ENCODE measurements at places on chromosomes 5 and 9.

GRCh38 chr5:63050916-63051315 is 472.3 kb downstream of the LRRC70 start:
- DNase-seq: no peak

DNA sequence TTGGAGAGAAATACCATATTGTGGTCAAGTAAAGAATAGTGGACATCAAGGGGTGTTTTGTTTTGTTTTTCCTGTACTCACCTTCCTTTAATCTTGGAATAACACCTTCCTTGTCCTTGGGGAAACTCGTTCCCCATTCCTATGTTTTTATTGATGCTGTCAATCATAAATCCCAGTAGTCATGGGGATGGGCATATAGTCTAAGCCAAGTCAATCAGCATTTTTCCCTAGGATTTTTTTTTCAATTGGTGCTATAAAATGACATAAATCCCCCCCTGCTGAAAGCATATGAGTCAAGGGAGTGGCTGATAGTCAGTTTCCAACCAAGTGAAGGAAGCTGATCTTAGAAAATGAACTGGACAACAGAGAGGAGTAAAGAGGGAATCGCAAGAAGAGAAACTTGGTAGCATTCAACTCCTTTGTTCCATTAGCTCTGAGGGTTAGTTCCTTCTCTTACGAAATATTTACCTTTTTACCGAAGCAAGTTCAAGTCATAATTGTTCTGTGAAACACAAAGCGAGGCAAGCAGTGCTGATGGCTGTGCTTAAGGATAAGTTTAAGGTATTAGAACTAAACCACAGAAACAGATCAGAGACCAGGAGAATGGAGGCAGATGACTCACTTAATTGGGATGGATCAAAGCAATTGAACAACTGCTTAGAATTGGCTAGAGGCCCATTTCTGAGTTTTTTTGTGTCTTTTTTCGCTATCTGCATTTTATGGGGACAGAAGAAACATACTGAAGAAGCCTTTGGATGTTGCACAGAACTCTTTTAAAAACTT is 218.6 kb downstream of the SEMA6A start:
- DNase-seq: no peak

GRCh38 chr9:85859765-85860164 is 81.2 kb upstream of the NAA35 start:
- no peak for DNase-seq

DNA sequence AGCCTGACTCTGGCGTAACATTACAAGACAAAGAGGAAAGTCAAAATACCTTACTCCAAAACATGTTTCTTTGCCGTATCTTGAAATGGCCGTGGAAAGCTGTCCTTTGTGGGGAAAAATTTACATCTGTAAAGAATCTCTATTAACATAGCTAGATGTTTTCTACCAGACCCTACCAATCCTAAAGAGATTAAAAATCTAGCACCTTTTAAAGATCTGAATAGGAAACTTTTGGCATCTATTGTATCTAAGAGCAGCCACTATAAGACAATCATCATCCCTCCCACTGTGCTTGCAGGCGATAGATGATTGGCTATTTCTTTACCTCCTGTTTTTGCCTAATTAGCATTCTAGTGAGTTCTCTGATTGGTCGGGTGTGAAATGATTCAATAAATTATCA is 82.5 kb upstream of the SNCAIP start:
- DNase-seq: no peak

- no peak for DNase-seq
These were observed 61.3 kb downstream of the NR2F1-AS1 start for GRCh38 chr5:93519740-93520139.

DNA sequence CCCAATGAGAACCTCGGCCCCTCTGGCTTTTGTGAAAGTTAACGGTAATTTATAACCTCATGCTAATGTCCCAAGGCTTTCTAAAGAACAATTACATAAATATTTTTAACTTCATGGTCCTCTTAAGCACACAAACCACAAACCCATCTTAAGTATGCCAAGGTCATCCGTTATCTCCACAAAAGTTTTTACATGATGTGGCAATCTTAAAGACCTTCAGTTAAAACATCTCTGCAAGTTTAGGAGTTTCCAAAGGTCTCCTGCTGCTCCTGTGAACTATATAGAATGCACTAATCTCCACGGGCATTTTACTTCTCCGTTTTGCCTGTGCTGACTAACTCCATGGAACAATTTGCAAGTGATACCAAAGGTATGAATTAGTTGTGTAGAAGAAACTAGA is 228.2 kb downstream of the TLE1 start:
- DNase-seq: no peak

GRCh38 chr5:93433422-93433821 is 147.6 kb downstream of the NR2F1-AS1 start:
- DNase-seq: no peak

GRCh38 chr9:20490246-20490834 is 132.0 kb downstream of the MLLT3 start:
- no peak for DNase-seq

DNA sequence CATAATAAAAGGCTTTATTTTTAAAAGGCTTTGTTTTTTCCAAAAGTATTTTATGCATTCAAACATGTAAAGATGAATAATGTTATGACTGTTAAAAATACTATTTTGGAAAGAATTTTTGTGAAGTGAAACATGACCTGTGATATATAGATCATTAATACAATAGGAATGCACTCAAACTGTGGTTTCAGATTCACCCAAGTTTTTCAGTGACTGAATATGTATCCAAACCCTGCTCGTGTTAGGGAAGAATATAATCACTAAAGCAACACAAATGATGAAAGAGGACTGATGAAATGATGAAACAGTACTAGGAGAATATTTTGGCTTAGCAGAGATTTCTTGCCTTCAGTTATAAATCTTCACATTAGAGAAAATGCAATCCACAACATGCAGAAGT is 278.0 kb downstream of the ADAMTS6 start:
- no peak for DNase-seq

DNA sequence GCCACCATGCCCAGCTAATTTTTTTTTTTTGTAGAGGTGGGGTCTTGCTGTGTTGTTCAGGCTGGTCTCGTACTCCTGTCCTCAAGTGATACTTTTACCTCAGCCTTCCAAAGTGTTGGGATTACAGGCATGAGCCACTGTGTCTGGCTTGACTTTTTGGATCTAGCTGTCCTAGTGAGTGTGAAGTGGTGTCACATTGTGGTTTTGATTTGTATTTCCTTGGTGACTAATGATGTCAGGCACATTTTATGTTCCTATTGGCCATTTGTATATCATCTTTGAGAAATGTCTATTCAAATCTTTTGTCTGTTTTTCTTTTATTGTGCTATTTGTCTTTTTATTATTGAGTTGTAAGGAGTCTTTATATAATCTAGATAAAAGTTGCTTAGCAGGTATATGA is 53.5 kb upstream of the MCCC2 start:
- no peak for DNase-seq

GRCh38 chr9:10036095-10036494 is 576.7 kb downstream of the PTPRD start:
- no peak for DNase-seq

DNA sequence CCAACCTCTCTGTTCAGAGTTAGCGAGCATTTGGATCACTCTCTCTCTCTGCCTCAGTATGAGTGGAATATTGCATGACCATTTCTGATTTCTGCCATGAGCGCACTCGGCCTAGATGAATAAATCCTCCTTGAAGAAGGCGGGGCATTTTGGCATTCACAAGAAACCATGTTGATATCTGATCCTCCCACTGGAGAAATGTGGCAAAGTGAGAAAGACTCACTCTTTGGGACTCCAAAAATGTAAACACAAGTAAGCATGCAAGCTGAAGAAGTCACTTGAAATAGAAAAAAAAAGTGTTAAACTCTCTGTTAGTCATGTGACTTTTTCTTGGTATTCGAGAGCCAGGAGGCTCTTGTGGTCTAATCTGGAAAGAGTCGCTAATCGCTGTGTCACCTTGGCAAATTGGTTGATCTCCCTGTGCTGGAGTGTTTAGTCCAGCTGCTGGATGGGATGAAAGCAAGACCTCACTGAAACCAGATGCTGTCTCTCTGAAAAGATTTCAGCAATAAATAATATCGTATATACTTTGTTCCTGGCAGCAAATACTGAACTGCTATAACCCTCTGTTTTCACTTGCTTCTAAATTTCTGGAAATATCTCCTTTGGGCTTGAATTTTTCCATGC is 95.5 kb downstream of the GHR start:
- DNase-seq: no peak

GRCh38 chr9:27429436-27429835 is 94.7 kb upstream of the IFNK start:
- no peak for DNase-seq

DNA sequence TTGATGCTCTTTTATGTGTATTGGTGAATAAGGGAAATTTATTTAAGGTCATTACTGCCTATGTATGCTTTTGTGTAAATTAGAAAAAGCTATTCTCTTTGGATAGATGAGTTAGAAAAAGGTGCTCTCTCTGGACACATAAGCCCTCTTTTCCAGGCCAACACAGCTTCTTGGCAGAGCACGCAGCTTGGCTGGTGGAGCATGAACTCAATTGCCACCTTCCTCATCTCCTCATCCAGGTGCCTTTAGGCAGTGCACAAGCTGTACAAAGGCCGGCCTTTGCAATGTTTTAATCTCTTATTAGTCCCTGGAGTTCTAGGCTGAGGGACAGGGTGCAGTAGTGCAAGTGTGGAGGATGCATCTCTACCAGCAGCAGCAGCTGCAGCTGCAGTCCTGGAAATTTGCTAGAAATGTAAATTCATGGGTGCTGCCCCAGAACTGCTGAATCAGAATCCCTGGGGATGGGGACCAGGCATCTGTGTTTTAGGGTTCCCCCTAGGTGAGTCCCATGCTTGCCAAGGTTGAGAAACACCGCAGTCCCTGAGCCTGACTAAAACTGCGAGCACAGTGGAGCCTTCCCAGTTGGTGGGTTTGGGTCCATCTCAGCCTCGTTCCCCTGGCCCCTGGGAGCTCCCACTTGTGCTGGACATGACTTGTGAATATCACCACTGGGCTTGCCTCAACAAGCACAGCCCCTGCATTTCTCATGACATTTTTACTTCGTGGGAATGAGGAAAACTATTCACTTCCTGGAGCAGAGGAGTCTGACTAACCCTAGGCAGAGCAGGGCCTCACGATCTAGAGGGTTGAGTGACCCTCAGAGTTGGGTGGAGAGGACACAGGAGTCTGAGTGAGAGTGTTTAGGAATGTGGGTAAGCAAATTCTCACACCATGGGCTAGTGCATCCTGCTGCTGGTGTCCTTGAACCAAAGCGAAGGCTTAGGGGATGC is 272.3 kb downstream of the ZSWIM6 start:
- no peak for DNase-seq

GRCh38 chr9:126084008-126084407 is 242.6 kb upstream of the MVB12B start:
- no peak for DNase-seq

DNA sequence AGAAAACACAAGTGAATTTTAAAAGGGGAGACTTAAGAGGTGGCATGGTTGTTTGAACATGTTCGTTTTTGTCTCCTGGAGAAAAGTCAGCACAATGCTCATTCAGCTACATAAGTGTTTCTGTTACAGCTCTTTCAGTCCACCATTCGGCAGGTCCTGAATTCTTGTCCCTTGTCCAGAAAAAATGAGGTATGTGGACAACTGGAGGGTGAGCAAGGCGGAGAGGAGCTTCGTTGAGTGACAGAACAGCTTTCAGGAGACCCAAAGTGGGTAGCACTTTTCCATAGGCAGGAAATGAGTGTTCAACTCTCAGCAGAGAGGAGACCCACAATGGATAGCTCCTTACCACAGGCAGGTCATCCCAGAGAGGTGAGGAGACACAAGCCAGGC is 4.9 kb downstream of the PDCD1LG2 start:
- DNase-seq: no peak

DNA sequence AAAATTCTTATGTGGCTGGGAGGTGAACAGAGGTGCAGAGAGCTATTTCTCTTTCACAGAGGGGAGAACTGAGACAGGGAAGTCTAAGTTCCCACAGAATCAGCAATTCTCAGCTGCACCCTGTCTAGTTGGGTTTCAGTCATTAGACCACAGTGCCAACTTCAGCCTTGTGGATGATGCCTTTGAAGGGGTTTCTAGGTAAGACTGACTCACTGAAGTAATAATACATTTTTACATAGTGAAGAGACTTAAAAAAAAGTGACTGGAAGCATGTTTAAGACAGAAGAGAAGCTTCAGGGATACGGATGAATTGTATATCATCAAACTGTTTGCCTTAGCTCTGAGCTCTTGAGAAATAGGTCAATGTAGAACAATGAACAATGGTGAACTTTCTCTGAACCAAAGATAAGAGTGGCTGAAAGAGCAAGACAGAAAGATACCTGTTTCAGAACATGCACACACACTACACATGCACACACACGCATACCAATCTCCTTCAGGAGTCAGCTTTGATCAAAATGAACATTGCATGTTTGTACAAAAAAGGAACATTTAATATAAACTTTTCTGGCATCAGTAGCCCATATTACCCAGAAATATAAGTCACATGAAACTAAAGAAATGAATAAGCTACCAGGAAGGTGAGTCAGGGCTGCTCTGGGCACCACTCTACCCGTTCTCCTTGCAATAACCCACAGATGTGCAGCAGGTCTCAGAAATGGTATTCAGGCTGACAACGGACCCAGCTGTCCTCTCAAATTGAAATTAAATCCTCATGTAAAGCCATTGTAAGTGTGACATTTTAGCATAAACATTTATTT is 12.6 kb upstream of the FYB1 start:
- DNase-seq: no peak

DNA sequence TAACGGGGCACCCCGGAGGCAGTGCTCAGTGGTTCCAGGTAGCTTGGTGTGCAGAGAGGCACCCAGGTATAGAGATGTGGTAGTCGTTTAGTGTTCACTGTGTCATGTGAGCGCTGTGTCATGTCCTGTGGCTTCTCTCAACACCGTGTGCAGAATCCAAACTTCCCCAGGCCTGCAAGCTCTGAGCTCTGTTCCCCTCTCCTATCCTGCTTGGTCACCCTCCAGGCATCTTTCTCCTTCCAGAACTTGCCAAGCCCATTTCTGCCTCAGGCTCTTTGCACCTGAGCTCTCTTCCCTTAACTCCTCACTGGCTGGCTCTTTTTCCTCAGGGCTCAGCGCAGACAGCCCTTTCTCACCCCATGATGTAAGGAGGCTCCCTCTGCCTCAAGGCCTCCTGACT is 64.8 kb downstream of the CARTPT start:
- DNase-seq: no peak

- no peak for DNase-seq
These were observed 46.6 kb downstream of the CYFIP2 start for GRCh38 chr5:157312492-157312891.

GRCh38 chr5:93240228-93240834 is 340.7 kb downstream of the NR2F1-AS1 start:
- DNase-seq: no peak

- DNase-seq: no peak
These were observed 61.2 kb upstream of the TAF11L2 start for GRCh38 chr5:17436761-17437221.

- DNase-seq: no peak
These were observed 52.3 kb upstream of the MTAP start for GRCh38 chr9:21750021-21750735.

- no peak for DNase-seq
These were observed 200.6 kb upstream of the ZNF618 start for GRCh38 chr9:113675475-113675941.

- no peak for DNase-seq
These were observed 15.1 kb downstream of the DROSHA start for GRCh38 chr5:31516802-31517201.

Measured in activated gamma-delta T cell (primary cell).